Effector CD8-positive, alpha-beta T cell (primary cell): ENCODE measurements at places on chromosomes 4 and X.

GRCh38 chr4:11901089-11901488, 472.4 kb upstream of the HS3ST1 start:
- DNase-seq: no peak

GRCh38 chr4:143699331-143700045, 987 bp downstream of the FREM3 start:
- DNase-seq: no peak

DNA sequence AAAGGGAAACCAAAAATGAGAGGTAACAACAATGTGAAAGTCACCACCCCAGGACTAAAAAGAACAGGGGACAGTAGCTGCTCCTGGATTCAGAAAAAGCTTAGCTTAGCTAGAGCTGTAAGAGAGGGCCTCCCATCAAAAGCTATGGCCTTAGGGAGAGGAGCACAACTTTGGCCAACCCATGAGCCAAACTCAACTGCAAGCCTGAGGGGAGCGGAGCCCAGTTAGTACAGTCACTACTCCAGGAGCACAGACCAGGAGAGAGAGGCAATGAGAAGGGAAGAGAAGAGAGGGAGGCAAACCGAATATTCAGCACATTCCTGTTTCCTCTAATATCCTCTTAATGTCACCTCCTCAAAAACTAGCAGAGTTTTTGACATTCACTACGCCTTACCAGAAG, 917.1 kb upstream of the INTU start:
- no peak for DNase-seq

GRCh38 chrX:21972721-21973120, 32.2 kb downstream of the SMS start:
- DNase-seq: peak; percentile 0

DNA sequence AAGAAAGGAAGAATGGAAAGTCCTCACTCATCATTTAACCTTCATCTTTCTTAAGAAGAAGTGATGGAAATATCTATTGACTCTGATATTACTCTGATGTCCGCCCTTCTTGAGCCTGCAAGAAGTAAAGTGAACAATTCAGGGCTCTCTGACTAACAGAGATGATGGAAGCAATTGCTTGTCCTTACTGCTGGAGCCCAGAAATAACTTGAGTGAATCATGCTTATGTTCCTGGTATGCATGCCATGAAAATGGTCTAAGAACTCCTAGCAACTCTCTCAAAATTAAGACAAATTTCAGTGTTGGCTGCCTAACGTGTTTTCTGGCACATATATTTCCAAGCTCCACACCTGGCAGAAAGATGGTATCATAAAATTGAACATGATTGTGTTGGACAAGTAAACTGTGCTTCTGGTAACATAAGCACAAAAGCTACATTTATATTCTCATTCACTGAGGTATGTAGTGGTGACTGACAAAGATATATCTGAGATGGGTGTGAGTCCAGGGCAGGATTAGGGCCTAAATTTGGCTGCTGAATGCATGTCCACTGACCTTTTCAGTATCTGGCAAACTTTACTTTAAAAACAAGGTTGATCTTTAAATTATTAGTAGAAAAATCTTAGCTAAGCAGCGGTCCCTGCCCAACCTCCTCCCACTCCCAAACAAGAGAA, 109.2 kb upstream of the OTUD4 start:
- DNase-seq: no peak

DNA sequence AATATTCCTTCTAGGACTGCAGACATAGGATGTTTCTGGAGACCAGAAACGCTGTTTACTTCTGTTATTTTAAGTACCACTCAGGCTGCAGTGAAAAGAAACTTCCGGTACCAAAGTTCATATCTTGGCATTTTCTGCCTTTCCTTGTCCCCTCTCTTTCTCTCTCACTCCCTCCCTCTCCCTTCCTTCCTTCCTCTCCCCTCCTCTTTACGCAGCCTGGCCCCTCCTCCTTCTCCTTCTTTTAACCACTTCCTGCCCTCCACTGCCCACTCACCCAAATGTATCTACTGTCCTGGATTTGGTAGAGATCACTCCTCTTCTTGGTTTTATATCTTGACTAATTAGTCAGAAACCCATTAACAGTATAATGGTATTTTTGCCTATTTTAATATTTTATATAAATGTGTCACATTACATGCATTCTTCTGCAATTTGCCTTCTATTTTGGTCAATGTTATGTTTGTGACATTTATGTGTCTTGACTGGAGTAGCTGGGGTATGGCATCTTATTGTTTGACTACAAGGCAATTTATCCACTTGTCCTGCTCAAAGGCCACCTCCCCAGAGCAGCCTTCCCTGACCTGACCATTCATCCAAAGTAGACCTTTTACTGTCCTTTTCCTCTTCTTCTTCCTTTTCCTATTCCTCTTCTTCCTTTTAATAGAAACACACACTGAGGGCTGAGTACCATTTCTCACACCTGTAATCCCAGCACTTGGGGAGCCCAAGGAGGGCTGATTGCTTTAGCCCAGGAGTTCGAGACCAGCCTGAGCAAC, 56.9 kb downstream of the BCOR start:
- no peak for DNase-seq

DNA sequence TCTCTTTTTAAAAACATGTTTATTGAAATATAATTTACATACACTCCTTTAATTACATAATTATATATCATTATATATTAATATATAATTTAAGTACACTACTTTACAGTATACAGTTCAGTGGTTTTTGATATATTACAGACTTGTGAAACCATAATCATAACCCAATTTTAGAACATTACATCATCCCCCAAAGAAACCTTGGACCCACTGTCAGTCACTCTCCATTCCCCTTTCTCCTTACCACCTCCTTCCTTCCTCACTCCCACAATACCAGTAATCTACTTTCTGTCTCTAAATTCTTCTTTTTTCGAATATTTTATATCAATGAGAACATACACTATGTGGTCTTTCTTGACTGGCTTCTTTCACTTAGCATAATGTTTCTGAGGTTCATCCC, 17.9 kb upstream of the EXOSC9 start:
- no peak for DNase-seq

DNA sequence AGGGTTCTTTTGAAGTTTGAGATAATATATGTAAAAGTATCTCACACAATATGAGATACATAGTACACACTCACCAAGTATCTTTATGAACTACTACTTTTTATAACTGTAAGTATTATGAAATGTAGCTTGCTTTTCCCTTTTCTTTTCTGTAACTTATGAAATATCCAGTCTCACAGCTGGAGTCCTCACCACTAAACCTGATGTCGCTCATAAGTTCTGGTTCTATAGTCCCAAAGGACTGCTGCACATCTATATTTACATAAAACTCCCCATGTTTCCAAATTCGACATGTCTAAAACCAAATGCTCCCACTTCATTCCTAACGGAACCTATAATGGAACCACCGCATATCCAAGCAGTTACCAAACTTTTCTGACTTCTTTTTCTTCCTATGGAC, 186.5 kb upstream of the SLC7A11 start:
- DNase-seq: no peak

- no peak for DNase-seq
Measured at GRCh38 chr4:142559986-142560385, 286.1 kb downstream of the INPP4B start.

GRCh38 chr4:17077105-17077504, 178.7 kb upstream of the LDB2 start:
- DNase-seq: no peak

DNA sequence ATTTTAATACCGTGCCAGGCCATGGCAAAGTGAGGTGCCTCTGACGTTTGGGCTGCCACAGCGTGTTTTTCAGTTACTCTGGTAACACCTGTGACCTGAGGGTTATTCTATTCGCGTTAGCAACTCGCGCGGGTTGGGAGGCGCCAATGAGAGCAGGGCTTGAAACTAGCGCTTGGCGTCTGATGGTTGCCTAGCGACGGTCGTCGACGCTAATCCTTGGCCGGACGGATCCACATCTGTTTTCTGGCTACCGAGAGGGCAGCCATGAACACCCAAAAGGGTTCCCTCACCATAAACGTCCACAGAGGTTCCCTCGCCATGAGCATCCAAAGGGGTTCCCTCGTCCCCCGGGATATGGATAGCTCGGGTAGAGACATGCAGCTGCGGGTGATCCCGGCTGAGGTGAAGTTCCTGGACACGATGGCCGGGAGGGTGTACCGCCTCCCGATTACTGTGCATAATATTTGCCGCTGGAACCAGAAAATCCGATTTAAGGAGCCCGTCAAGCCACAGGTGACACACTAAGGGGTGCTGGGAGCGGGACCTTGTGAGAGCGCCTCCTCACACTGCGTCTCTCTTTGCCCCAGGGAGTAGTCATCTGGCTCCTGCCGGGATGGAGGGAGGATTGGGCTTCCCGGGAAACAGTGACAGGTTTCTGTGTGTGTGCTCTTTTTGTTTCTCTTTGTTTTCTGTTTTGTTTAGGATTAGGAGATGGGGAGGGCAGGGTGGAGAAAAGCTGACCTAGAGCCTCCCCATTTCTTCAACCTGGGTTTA, at the start of gene CFAP47:
Gene CFAP47 (plus strand): TSS at position 199 of the 774 bp plus-strand sequence. CDS start 66 bp downstream, at position 265.
- DNase-seq: no peak

DNA sequence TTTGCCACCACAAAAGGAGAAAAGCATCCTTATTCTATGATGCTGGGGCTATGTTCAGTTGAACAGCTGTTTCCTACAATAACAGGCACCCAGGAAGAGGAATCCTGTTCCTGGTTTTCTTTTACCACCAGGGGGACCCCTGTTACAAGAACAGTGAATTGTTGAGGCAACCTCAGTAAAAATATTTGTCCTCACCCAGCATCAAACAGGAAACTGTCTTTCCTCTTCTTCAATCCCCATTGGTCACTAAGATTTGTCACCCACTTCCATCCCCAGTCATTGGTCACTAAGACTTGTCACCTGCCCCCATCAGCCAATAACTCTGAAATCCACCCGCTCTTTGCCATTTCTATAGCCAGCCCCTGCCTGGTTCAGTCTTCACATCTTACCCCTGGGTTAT, 143.5 kb upstream of the GALNT7 start:
- DNase-seq: no peak

GRCh38 chr4:148053298-148054003, 321.6 kb downstream of the ARHGAP10 start:
- DNase-seq: no peak
